ENCODE measurements at places on chromosomes 3 and 15. TPM values are rescaled to one million over a fixed set of nuclear protein-coding genes. Genes with fewer than 3 reads are reported as not detected.

Gene TUSC7
- total RNA-seq, result not detected

GRCh38 chr3:188881954-188882641 lies 289.7 kb upstream of the TPRG1 start:
- H3K4me1 ChIP-seq, result peaks cover 28% of the 10 kb centered on the region
- H3K4me3 ChIP-seq, result no peak overlapping the region
- DNase-seq, result no peak
- no peaks in the 10 kb centered on the region for H3K27me3 ChIP-seq
- H3K27ac ChIP-seq, result peak overlapping the region; percentile 78

Gene ACTC1
- 5.8 TPM for total RNA-seq

DNA sequence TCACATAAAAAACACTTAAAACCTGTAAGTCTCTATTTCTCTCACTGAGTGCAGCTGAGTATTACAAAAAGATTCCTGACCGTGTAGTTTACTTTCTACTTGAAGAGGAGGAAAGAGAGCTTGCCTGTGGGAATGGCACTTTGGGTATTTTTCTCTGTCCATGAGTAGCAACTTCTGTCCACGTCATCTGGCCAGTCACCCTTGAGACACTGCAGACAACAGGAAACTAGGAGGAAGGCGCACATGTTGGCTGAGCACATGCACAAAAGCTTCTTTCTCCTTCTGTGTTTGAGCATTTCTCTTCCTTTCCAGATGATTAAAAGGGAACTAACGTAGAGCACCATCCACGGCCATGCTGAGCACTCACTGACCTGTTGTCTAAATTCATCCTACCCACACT lies 19.7 kb downstream of the STARD5 start:
- no peak overlapping the region for H3K27ac ChIP-seq
- no peak overlapping the region for H3K4me3 ChIP-seq
- no peak for DNase-seq
- H3K36me3 ChIP-seq, result no peaks in the 10 kb centered on the region
- H3K27me3 ChIP-seq, result no peaks in the 10 kb centered on the region

Gene ZBED2
- total RNA-seq, result not detected

DNA sequence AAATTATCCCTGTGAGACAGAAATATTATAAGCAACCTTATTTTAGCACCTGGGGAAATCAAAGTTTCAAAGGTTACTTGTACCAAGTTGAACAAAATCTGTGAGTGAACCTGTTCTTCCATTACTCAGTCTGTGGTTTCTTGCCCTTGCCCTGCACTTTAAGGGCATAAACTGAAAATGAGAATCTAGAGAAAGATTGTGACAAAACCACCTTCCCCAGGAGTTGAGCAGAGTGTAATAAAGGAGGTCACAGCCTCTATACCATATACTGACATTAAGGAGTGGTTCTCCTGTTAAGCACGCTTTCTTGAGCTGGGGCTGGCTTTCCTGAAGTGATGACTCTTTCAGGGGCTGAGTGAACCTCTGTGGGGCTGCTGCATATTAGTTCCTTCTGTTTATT lies 143.4 kb downstream of the PDCD6IP start:
- no peak for DNase-seq
- H3K27ac ChIP-seq, result no peak overlapping the region
- H3K36me3 ChIP-seq, result no peaks in the 10 kb centered on the region
- no peak overlapping the region for H3K4me3 ChIP-seq
- H3K27me3 ChIP-seq, result no peaks in the 10 kb centered on the region
